ENCODE measurements at places on chromosomes 12 and 14.

DNA sequence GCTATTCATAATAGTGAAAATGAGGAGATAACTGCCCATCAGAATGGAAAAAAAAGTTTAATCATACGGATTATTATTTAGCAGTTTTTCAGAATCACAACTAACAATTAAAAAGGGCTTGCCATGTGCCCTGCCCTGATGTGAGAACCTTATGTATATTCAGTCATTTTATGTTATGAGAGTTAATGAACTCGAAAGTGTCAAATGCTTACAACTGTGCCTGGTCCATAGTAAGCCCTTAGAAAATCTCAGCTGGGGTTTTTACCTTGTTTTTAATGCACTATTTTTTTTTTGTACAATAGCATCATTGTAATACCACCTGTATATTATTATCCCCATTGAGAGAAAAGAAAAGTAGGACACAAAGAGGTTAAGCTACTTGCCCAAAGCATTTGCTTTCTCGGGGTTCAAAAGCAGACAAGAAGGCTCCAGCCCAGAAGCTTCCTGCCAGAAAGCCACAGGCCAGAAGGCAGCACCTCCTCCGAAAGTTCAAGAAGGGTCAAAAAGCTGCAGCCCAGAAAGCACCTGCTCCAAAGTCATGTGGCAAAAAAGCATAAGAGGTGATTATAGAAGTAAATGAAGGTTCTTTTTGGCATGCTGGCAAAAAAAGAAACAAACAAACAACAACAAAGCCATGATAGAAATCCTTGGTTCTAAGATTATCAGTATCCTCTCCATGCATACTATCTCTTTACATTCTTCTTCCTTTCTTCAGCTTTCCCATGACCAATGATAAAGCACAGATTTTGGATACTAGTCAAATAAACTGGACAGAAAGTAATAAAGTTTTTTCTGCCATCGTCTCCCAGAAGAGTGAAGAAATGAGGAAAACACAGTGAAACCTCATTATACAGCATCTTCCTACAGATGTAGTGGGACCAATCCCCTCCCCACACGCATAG is 59.1 kb upstream of the NAP1L1 start:
- no peak for DNase-seq

GRCh38 chr14:33449268-33449667 is 501.6 kb downstream of the EGLN3 start:
- no peak for DNase-seq

DNA sequence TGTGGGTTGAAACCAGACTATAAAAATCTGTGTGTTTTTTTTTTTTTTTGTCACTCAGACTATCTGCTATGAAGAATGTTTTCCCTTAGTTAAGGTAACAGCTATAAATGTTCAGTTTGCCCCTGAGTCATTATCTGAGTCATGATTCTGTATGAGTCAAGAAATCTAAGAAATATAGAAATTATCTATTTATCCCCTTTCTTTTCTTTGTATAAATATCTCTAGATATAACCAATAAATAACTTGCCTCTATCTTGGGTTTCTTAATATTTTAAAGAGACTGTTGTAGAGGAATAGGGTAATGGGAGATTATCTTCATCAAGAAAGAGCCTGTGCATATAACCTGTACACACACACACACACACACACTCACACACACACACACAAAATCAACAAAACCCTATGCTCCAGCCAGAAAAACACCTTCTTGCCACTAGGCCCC is 161.7 kb upstream of the EEA1 start:
- no peak for DNase-seq

DNA sequence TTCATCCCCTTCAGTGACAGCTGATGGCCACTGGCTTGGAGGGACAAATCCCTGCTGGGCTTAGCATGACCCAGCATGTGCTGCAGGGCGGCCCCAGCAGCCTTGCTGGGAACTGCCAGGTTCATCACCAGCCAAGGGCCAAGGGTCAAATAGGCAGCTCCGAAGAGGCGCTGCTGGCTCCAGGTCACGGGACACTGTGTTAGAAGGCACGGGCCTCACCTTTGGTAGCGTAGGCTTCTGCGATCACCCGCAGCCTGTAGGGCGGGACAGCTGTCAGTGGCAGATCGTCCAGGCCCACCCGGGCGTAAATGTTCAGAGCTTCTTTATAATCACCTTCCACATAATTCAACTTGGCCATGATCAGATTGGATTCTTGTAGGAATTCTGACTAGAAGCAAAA is 35.7 kb downstream of the TTC7B start:
- DNase-seq, result no peak

DNA sequence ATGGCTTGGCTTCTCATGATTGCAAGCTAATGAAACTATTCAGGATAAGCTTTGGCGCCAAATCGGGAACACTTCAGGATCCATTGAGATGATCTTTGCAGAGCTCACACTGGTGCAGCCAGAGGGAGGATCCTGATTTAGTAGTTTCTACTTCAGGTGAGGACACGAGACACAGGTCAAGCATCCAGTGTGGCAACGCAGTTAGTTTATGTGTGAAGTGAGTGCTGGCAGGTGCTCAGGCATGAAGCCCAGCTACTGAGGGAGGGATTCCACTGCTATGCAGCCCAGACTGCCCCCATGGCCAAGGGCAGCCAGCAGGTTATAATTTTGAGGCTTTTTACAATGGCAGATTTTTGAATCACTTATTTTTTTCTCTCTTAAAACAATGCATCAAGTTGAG is 113.5 kb upstream of the PCED1B start:
- no peak for DNase-seq

GRCh38 chr14:58919217-58919616 is 269.2 kb upstream of the DAAM1 start:
- no peak for DNase-seq

GRCh38 chr12:46374711-46375110 is 2.1 kb upstream of the SLC38A2 start:
- no peak for DNase-seq

DNA sequence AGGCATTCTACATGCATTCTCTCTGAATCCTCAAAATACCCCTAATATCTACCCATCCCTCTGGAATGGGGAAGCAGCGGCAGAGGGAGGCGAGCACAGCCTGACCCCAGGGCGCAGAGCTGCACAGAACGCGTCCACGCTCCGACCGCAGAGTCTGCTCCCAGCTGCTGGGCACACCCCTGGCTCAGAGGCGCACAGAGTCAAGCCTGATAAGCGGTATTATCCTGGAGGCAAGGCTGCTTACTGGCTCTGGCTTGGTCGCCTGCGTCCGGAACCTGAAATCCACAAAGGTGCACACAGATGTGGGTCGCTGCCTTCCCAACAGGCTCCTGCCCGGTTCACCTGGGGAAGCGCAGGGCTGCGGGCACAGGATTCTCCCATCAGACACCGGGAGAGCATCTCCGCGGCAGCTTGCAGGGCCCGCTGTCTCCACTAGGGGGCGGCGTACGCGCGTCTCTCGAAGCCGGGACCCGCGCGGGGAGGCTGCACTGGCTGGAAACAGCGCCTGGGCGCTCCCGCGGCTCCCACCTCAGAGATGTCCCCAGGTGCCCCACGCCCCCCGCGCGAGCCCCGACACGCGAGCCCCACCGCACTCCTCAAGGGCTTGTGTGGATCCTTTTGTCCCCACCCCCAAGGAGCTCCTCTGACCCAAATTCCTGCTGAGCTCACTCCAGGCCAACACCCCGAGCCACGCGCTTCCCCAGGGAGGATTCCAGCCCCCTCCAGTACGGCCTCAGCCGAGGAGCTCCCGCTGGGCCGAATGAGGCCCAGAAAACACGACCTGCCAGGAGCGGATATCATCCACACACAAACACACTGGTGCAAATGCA is 120.1 kb upstream of the FZD10 start:
- peak; percentile 15 for DNase-seq

DNA sequence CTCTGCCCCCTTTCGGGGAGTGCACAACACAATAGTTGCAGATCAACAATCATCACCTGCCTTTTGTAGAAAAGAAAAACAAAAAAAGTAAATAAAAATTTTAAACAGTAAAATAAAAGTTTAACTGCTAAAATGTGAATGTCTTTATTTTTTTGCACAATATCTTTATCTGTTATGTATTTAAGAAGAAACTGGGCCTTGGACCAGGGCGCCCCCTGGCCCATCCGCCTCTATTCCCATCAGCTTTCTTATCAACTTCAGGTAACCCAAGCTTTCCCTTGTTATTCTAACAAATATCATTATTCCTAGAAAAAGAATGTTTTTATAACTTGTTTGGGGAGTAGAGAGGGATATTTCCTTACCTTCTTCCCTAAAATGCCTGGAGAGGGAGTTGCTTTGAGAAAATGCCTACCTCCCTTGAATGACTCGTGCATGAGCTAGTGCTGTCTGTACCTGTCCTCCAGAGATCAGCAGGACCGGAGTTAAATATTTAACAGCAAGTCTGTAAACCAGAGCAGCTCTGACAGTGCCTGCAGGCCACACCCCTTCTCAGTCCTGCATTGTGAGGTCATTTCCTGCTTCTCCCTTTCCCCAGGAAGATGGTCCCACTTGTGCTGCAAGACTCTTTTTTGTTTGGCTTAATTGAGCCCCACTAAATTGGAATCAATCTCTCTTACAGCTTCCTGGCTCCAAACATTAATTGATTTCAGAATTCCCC is 192.8 kb upstream of the RGS6 start:
- no peak for DNase-seq

DNA sequence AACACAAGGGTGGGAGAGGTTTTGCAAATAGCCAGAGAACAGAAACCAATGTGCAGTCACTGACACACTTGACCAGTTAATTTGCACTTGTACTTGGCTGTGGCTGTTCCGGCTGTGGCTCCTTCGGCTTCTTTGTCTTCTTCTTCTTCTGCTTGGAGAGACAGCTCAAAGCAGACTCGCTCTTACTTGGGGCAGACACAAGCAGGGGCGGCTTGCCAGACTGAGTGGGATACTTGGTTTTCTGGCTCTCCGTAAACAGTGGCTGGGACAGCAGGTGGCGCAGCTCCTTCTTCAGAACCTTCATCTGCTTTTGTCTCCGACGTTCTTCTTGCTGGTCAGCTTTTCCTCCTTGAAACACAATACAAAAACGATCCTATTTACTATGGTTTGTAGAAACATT is 25.0 kb downstream of the OTUB2 start:
- no peak for DNase-seq

GRCh38 chr14:77140359-77141213 is 1.0 kb downstream of the ZDHHC22 start:
- DNase-seq, result no peak

GRCh38 chr12:124369055-124369826 is 74.3 kb downstream of the RFLNA start:
- no peak for DNase-seq

DNA sequence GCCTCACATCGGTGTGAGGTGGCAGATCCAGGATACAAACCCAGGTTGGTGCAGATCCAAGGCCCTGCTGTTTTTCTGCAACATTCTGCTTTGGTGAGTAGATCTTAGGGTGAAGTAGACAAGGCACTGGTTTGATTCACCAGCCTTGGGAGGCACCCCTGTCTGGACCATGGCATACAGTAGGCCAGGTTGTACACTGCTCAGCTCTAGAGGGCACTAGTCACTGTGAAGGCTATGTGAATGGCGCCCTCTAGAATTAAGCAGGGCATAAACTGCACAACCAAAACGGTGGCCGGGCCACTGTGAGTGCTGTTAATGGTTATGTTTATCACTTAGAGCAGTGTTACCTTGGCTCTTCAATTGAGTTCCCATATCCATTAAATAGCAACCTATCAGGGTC is 280.6 kb upstream of the PWP1 start:
- peak; percentile 41 for DNase-seq

DNA sequence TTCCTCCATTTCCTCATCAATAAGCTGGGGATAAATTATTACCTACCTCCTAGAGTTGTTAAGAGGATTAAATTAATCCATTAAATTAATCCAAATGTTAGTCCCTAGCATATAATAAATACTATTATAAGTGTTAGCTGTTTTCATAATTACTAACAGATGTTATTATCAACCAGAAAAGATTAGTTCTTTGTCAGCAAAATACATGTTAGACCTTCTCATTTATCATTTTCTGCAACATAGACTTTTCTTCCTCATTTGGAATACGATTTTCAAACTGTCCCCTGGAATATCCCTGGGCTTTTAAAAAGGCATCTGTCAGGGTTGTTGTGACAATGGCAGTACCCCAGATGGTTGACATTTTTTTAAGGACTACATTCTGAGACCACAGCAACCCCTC is 133.1 kb downstream of the ANO6 start:
- DNase-seq, result no peak

GRCh38 chr12:19402211-19402610 is 37.1 kb upstream of the AEBP2 start:
- no peak for DNase-seq

DNA sequence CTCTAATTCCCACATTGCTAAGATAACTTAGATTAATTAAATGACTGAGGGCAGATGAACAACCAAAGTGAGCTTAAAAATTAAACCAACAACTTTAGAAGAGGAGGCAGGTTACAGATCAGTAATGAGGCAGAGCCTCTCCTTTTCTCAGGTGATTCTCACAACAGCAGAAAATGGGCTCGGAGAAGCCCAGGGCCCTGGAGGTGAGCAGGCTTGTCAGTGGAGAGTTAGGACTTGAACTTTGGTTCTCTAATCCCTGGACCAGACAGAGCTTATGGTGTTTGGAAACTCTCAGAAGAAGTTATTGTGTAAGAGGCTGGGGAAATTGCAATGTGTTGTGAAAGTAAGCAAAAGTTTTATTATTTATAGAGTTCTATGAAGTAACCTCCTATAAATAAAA is 2.8 kb downstream of the TRHDE start:
- peak; percentile 55 for DNase-seq

DNA sequence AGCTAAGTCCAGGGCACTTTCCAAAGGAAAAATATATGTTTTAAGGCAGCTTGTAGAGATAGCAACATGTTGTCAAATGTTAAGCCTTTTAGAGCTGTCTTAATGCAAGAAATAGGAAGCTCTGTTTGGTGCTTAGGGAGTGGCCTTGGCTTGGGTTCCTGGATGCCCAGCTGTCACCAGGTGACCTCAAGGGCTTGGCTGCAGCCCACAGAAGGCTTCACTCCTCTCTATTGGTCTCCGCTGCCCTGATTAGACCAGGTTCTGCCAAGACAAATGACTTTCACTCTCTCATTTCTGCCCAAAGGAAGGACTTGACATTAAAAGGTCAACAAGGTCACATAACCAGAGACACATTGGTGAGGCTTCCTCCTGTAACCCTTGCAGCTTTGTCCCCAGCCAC is 76.8 kb downstream of the WSCD2 start:
- DNase-seq, result no peak

DNA sequence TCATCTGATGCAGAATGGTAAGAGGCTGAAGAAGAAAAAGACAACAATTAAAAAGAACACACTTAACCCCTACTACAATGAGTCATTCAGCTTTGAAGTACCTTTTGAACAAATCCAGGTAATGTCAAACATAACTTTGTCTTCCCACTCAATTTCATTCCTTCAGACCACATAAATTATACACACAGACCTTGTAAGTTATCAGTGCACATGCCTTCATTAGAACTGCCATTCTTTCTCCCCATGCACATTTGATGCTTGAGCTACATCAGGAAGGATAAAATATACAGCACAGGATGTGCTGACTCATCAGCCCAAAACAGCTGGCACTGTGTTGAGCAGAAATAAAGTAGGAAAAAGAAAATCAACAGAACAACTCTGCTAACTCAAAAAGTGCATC is 246.7 kb downstream of the PAWR start:
- no peak for DNase-seq

DNA sequence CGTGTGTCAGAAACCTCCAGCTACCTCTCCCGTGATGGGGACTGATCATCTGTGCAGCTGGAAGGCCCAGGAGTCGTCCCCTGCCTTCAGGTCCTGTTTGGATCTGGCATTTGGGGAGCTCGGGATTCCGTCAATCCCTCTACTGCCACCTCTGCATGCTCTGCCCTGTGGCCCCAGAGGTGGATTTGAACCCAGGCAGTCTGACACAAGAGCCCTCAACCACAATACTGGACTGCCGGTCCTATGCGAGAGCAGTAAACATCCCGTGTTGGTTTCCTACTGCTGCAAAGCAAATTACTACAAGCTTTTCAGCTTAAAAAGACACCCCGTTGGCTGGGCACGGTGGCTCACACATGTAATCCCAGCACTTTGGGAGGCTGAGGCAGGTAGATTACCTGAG is 121.9 kb upstream of the FKBP4 start:
- DNase-seq, result no peak

Data from inflammatory macrophage treated with lipopolysaccharide for 1 hour (primary cell).